Stimulated activated CD4-positive, alpha-beta T cell treated with anti-CD3 and anti-CD28 coated beads, Interleukin-2, amount 100 ng/mL, for 4 hours (primary cell): ENCODE measurements at places on chromosomes 6 and 20.

DNA sequence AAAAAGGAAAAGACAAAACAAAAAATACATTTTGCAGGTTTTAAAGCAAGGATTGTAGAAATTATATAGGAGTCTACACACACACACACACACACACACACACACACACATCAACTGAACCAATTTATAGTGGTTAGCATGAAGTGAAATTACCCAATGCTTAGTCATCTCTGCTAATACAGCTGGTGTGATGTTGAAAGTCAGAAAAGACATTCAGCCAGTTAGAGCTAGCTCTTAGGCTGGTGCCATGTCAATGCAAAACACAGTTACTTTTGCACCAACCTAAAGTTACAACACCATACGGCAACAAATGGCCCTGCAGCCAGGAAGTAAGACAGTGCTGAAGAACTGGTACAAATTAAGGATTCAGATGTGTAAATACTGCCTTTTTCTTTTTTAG is 15.2 kb downstream of the FAM210B start:
- no peak for DNase-seq

- no peak for DNase-seq
Observed at GRCh38 chr6:72968704-72969103, 256.6 kb downstream of the KHDC1L start.

GRCh38 chr20:58938541-58938940 is 42.5 kb upstream of the NELFCD start:
- DNase-seq = no peak

DNA sequence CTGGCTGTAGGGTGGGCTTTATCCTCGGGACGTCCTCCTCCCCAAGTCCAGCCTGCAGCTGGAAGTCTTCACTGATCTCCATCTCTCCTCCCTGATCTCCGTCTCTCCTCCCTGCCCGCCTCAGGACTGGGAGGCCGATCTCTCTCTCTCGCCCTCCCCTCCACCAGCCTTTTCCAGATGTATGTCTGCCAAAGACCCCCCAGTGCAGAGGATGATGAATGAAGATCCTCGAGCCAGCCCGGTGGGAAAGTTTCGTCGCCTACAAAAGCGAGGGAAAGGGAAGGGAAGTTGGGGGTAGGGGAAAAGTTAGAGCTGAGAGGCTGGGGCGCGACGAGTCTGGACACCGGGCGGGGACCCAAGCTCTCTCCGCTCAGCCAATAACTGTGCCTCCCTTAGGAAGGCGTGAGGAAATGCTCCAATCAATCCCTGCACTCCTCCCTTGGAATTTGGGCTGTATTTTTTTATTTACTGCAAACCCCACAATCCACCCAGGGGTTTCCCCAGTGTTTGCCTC is 595 bp upstream of the SRF start:
- no peak for DNase-seq

DNA sequence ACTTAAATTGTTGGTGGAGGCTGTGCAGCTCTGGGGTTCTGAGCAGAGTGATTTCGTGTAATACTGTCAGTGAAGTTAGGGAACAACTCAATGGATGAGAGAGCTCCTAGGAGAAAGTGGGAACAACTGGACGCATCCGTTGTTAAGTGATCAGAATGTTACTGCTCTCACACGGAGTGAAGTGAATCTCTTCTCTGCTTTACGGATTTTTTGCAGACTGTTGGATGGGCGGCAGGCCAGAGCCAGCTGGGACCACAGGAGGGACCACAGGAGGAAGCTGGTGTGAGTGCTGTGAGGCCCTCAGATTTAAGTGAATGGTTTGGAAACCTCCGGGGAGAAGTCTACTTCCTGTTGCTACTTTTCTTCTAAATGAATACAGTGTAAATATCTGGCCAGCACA is 23.7 kb upstream of the PPP1R14C start:
- DNase-seq = no peak

GRCh38 chr6:132456700-132457143 is 55.4 kb upstream of the MOXD1 start:
- no peak for DNase-seq

DNA sequence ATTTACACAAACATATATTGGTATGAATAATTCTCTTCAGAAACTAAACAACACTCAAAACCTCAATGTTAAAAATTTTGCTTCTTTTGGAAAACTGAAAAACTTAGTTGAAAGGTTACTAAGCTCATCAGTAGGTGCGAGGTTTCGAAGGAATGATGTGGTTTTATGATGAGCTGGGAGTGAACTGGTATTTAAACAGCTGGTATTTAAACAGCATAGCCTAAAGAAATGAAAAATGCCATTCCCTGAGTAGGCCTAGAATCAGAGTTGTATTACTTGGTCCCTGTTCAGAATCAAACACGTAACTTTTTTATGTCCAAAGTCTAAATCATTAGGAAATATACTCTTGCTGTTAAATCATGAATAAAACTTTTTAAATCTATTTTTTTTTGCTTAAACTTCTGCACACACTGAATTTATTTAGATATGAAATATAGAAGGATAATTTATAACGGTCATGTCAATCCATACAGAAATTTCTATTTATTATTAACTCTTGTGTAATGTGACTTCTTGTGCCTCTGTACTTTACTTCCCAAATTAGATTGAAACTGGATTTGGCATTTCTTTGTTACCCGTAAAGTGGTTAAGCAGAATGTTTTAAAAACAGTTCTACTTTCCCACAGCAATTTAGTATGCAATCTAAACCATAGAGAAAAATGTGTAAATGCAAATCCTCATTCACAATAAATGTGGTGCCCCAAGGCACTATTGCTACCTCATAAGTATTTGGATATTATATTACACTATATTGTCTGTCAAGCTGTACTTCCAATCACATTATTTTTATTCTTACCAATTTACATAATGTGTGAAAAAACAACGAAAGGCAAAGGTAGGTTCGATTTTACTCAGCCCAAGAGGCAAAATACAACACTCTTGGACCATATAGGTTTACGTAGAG is 124.1 kb downstream of the HS3ST5 start:
- DNase-seq = no peak

GRCh38 chr6:84052883-84053241 is 19.3 kb downstream of the MRAP2 start:
- DNase-seq = no peak

- no peak for DNase-seq
Observed at GRCh38 chr20:24993337-24994185, 1.0 kb upstream of the APMAP start.

GRCh38 chr6:50608421-50608820 is 104.9 kb upstream of the TFAP2D start:
- DNase-seq = no peak

GRCh38 chr6:127076466-127076865 is 42.0 kb upstream of the RSPO3 start:
- DNase-seq = no peak

- DNase-seq = no peak
Observed at GRCh38 chr6:46367354-46368168, 123.7 kb downstream of the RCAN2 start.

GRCh38 chr6:7258231-7258763 is 54.7 kb downstream of the SSR1 start:
- no peak for DNase-seq

DNA sequence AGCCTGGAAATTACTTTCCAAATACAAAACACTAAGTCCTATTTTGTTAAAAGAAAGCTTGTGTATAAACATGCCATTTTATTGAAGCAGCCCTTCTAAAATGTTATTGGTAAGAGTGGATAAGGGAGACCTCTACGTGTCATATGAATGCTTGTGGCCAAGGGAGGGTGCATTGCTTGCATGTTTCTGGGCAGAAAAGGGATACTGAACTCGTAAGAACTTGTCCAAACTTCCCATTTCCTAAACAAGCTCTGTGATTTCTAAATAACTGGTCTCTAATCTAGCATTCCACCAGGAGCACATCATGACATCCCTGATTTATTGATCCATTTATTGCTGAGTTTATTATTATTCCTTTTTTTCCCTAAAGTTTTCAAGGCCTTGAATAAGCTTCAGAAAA is 474.1 kb downstream of the CD109 start:
- DNase-seq = no peak

DNA sequence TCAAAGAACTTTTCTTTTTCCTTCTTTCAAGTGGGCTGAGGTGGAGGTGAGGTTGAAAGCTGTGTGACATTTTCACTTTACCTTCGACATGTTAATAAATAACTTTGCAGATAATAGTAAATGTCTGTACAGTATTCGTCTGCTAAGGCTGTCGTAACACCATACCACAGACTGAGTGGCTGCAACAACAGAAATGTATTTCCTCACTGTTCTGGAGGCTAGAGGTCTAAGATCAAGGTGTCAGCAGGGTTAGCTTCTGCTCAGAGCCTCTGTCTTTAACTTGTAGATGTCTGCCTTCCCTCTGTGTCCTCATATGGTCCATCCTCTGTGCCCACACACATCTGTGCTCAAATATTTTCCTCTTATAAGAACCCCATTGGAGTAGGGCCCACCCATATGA is 14.9 kb downstream of the PHACTR2 start:
- no peak for DNase-seq

DNA sequence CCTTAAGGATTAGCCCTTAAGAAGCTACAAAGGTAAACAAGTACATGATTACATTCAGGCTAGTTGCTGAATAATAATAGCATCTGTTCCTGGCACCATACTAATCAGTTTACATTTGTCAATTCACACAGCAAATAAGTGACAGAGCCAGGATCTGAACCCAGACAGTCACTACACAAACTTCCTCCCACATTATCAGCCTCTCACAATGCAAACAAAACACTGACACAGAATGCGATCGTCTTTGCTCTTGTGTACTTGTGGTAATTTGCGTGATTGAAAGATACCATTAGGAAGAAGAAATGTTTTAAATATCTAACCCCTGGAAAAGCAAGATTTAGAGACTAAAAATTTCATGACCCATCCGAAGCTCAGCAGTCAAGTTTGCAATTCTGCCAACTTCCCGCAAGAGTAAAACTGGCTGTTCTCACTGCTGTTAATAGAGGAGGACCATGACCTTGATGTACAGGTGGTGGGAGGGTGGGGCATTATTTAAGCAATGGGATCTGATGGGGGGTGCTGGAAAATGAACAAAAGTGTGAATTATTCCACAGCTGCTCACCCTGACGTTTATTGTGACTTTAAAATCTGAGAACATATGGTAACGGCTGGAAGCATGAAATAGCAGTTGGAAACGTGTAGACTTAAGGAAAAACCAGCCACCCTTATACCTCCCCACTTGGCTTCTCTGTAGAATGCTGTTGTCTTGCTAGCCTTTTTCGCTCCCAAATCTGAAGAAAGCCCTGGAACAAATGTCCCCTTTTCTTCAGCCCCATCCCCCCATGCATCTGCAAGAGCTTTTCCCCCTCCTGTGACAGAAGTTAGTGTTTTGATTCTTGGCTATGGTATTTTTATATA is 95.3 kb upstream of the ARMC2 start:
- DNase-seq = no peak

DNA sequence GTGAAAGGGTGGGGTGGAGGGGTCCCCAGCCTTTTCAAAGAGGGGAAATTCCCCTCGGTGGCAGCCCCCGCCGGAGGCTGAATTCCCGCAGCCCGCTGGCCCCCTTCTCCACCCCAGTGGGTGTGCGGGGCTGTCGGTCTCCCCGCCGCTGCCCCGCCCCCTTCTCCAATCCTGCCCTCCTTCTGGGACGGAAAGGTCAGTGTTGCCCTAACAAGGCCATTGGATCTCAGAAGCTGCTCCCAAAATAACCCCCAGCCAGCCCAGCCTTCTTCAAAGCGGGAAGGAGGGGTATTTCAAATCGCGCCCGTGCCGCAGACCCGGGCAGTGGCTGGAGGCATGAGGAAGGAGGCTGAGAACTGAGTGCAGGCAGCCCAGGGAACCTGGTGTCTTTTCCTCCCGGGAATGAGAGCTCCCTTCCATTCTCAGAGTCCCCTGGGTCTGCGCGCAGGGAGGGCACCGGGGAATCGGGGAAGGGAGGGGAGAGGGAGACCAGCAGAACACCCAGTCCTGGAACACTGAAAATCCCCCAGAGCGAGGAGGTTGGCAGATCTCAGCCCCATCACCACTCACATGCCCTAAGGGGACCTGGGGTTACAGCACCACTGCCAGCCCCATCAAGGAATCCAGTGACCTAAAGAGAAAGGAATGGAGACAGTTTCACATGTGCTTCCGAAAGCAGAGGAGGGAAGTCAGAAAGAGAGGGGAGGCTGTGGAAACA is at the start of gene JPH2:
Gene JPH2, minus strand, starts transcription at position 135 of the 718 bp plus-strand sequence. CDS start 483 bp downstream, outside the sequence.
- no peak for DNase-seq

GRCh38 chr6:72522735-72523141 is 99.1 kb upstream of the KCNQ5 start:
- peak; percentile 5 for DNase-seq

GRCh38 chr6:141561154-141561553 is 571.6 kb upstream of the GJE1 start:
- no peak for DNase-seq

- no peak for DNase-seq
Observed at GRCh38 chr6:7154341-7155139, 46.8 kb downstream of the RREB1 start.

- no peak for DNase-seq
Observed at GRCh38 chr6:166490671-166491500, 95.6 kb downstream of the RAMACL start.

DNA sequence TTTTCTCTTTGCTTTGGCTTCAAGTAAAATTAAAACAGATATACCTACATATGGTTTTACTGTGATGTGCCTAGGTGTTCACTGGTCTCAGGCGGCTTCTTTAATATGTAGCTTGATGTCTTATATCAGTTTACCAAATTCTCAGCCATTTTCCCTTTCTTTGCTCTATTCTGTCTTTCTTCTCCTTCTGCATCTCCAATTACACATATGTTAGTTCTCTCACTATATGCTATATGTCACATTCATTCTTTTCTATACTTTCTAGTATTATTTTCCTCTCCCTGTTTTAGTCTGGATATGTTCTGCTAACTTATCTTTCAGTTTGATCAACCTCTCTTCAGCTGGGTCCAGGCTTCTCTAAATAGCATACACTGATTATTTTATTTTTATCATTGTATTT is 14.4 kb upstream of the WFDC8 start:
- no peak for DNase-seq

DNA sequence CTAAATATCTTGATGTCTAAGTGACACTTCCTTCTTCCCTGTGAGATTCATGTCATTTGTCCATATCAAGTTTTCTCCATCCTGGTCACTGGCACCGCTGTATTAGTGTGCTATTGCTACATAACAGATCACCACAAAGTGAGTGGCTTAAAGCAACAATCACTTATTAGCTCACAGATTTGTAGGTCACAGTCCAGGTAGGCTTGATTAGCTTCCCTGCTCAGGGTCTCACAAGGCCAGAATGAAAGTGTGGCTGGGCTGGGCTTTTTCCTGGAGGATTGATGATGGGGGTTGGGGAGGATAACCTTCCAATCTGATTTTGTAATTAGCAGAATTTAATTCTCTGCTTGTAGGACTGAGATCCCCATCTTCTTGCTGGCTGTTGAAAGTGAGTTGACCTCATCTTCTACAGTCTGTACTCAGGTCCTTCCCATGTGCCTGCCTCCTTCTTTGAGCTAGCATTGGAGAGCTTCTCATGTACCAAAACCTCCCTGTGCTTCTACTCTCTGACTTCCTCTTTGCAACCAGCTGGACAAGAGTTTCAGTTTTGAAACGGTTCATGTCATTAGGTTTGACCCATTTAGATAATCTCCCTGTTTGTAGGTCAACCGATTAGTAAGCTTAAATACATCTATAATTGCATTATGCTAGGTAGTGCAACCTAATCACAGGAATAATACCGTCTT is 152.4 kb upstream of the MAN1A1 start:
- DNase-seq = no peak

GRCh38 chr6:28876710-28877109 is 47.1 kb downstream of the TRIM27 start:
- no peak for DNase-seq

- DNase-seq = no peak
Observed at GRCh38 chr6:75776461-75776860, 27.4 kb downstream of the MYO6 start.
